Right renal cortex interstitium (tissue), 3 donors: ENCODE measurements at places on chromosomes 5 and 9. TPM values are rescaled to one million over a fixed set of nuclear protein-coding genes. Genes with fewer than 3 reads are reported as not detected.

PIK3R1 gene
- 85.2 TPM for polyA plus RNA-seq

KCNN2 gene
- 7.1 TPM for polyA plus RNA-seq

FOXD1 gene
- 9.6 TPM for polyA plus RNA-seq

SMC2 gene
- 49.0 TPM for polyA plus RNA-seq

AHRR gene
- 1.9 TPM for polyA plus RNA-seq

UBE2D2 gene
- 175 TPM for polyA plus RNA-seq

MUSK gene
- not detected for polyA plus RNA-seq

PCDHA5 gene
- 0.08 TPM for polyA plus RNA-seq

NEUROG1 gene
- not detected for polyA plus RNA-seq

UHRF2 gene
- polyA plus RNA-seq, result 66.4 TPM

SH3GL2 gene
- 6.4 TPM for polyA plus RNA-seq

IL12B gene
- 0.06 TPM for polyA plus RNA-seq

CER1 gene
- polyA plus RNA-seq, result 0.26 TPM

IL33 gene
- 8.9 TPM for polyA plus RNA-seq

GRIA1 gene
- polyA plus RNA-seq, result 3.4 TPM

AGXT2 gene
- 51.6 TPM for polyA plus RNA-seq

ZDHHC11 gene
- 4.2 TPM for polyA plus RNA-seq
